ENCODE measurements at places on chromosomes 3 and 15. TPM values are rescaled to one million over a fixed set of nuclear protein-coding genes. Genes with fewer than 3 reads are reported as not detected.
A peak's percentile ranks its signal among the peaks of the same experiment; 100 is the strongest.

DNA sequence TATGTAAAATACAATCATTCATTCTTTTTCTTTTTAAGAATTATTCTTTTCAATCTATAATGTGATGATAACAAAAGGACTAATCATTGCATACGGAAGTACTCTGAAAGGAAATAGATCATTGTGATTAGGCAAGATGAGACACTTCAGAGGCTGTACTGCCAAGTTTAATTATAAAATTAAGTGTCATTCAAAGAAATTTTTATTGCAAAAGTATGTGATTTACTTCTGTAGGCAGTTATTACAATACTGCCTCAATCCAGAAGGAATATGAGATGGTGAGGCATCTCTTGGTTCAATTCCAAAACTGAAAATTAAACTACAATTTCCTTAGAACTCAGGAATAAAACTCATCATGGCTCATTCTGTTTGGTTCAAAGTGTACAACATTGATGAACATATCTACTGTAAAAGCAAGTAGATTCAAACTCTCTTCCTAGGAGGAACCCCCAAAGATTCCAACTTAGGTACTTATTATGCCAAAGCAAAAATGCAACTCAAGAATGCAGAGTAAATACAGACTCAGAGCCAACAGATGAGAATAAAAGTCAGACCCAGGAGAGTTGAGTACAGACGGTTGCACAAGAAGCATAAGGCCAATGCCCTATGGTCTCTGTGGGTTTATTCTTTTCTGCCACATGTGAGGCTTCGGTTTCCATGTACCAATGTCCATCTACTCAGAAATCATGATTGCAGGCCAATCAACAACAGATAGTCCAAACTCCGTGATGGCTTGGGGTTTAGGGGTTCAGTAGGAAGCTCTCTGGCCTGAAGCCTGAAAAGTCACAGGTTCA lies 118.5 kb upstream of the WNT5A start:
- H3K27me3 ChIP-seq = peaks cover 50% of the 10 kb centered on the region
- no peak overlapping the region for H3K4me3 ChIP-seq
- H3K4me1 ChIP-seq = peaks cover 11% of the 10 kb centered on the region
- H3K36me3 ChIP-seq = no peaks in the 10 kb centered on the region
- DNase-seq = no peak

DNA sequence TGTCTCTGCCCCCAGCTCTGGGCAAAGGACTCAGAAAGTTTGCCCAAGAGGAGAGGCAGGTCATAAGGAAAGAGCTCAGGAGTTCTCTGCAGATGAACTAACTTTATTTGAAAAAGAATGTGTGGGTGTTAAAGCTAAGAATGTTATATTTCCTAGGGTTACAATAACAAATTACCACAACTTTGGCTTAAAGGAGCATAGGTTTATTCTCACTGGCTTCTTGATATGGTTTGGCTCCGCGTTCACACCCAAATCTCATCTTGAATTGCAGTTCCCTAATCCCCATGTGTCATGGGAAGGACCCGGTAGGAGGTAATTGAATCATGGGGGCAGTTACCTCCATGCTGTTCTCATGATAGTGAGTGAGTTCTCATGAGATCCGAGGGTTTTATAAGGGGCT lies 383.7 kb upstream of the CFAP20DC start:
- no peaks in the 10 kb centered on the region for H3K36me3 ChIP-seq
- no peak overlapping the region for H3K4me3 ChIP-seq
- no peak overlapping the region for H3K27ac ChIP-seq
- DNase-seq = no peak

GRCh38 chr3:16221990-16222389 lies 42.8 kb downstream of the DPH3 start:
- H3K36me3 ChIP-seq = no peaks in the 10 kb centered on the region
- no peak overlapping the region for H3K4me3 ChIP-seq
- no peak overlapping the region for H3K27ac ChIP-seq

DNA sequence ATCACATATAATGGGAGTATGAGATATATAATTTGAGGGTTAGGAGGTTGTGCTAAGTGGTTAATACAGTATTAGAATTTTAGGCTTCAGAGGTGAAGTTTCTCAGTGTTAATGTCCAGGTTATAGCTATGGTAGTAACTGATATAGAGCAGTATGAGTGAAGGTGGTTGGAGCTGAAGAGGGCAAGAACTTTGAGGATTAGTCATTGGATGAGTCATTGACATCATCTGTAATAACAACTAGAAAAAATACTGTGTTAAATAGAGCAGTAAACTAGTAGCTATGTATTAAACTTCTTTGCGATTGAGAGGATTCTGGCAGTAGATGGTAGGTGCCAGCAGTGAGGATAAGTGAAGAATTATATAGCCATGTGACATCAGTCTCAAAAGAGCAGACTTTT lies 47.5 kb upstream of the EIF3J start:
- DNase-seq = no peak
- no peak overlapping the region for H3K27ac ChIP-seq
- no peaks in the 10 kb centered on the region for H3K4me1 ChIP-seq

GRCh38 chr3:27094721-27095120 lies 274.5 kb downstream of the NEK10 start:
- no peaks in the 10 kb centered on the region for H3K27me3 ChIP-seq
- no peaks in the 10 kb centered on the region for H3K36me3 ChIP-seq
- no peak overlapping the region for H3K27ac ChIP-seq

DNA sequence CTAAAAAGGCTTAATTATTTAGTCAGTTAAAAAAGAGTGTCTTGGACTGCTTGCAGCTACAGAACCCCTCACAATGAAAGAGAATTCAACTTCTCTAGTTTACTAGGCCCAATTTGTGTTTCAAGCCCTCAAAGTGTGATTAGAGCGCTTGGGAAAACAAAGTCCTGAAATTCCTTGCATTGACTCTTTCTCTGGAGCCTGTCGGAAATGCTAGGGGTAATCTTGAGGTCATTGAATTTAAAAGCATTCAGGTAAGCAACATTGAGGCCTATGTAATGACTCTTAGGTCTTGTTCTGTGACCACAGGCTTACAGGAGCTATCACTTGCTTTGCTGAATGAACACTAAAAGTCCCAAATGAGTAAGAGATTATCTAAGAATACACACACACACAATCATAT lies 186.0 kb downstream of the NLGN1 start:
- H3K27ac ChIP-seq = no peak overlapping the region
- peak overlapping the region; percentile 56 for H3K4me3 ChIP-seq
- peaks cover 25% of the 10 kb centered on the region for H3K4me1 ChIP-seq

- H3K27ac ChIP-seq = no peak overlapping the region
- H3K4me3 ChIP-seq = no peak overlapping the region
- H3K36me3 ChIP-seq = no peaks in the 10 kb centered on the region
- peaks cover 5% of the 10 kb centered on the region for H3K4me1 ChIP-seq
- no peak for DNase-seq
Measured at GRCh38 chr15:87954793-87955192, 301.7 kb downstream of the NTRK3 start.

GRCh38 chr3:113678773-113679172 lies 17.7 kb downstream of the USF3 start:
- no peak overlapping the region for H3K27ac ChIP-seq
- H3K4me3 ChIP-seq = no peak overlapping the region
- no peaks in the 10 kb centered on the region for H3K27me3 ChIP-seq
- no peak for DNase-seq
- H3K4me1 ChIP-seq = peaks cover 4% of the 10 kb centered on the region

GRCh38 chr3:35194666-35195065 lies 444.7 kb upstream of the ARPP21 start:
- H3K4me3 ChIP-seq = no peak overlapping the region
- H3K27me3 ChIP-seq = no peaks in the 10 kb centered on the region
- DNase-seq = no peak
- no peaks in the 10 kb centered on the region for H3K4me1 ChIP-seq
- no peaks in the 10 kb centered on the region for H3K36me3 ChIP-seq

DNA sequence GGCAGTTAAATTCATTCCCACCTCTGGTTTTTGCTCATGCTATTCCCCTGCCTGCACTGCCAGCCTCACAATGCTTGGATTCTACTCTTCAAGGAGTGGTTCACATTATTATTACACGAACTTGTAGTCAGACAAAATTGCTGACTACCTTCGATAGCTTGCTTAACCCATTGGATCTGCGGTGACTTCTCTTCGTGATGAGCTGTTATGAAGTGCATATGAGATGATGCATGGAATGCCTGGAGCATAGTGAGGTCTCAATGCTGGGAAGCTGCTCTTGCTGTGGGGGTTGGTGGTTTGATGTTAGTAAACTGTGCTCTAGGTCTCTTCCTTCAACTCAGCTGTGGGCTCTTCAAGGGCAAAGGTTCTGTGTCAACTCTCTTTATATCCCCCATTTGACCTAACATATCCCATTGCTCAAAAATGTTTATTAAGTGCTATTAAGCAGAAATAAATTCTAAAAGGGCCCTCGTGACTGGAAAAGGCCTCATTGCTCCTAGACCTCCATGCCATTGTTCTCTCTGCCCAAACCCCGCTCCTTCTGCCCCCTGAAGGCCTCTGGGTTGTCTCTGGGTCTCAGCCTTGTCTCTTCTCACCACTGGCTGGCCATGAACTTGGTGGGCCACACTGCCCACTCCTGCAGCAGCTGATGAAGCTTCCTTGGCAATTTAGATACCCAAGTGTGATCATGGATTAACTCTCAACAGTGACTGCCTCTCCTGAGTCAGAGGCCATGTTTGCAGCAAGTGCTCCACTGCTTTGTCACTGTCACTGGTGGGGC lies 4.5 kb upstream of the SLCO2A1 start:
- peaks cover 16% of the 10 kb centered on the region for H3K4me1 ChIP-seq
- H3K36me3 ChIP-seq = no peaks in the 10 kb centered on the region
- no peak for DNase-seq
- no peak overlapping the region for H3K4me3 ChIP-seq
- no peak overlapping the region for H3K27ac ChIP-seq

DNA sequence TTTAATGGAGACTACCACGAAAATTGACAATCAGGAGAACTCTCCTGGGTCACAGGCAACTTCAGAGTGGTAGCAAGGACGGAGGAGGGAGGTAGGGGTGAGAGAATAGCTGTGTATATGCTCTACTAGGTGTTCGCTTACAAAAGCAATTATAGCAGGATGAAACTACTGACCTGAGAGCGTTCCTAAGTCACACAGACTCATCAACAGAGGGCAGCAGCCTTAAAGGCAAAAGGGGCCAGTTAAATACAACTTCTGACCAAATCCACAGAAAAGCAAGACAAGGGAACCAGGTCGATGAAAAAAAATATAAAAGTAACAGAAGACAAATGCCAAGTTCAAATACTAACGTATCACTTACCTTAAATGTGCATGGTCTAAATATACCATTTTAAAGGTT lies 894.6 kb downstream of the PLOD2 start:
- H3K4me1 ChIP-seq = no peaks in the 10 kb centered on the region
- no peak overlapping the region for H3K4me3 ChIP-seq
- H3K27ac ChIP-seq = no peak overlapping the region
- DNase-seq = no peak

DNA sequence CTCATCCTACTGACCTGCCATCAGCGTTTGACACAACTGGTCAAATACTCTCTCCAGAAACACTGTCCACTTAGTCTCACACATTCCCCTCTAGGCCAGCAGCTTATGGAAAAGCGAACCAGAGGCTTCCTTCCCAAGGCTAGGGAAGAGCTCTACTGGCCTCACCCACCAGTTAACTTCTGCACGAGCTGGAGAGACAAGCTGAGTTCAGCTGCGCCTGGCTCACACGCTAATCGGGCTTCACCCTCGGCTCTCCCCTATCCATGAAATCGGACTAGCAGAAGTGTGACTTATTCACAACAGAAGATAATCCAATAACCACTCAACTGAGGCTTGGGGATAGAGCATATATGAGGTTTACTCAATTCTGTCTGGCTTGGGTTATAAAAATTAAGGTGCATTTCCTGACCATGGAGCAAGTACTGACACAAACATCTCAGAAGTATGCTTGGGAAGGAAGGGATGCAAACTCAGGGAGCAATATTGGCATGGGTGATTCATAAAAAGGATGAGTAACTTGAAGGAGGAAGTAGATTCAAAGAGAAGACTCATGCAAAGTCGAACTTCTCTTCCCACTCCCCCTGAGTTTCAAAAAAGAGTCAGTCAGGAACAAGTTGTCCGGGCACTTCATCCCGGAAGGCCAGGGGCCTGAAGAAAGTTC lies 73.1 kb downstream of the XXYLT1 start:
- no peaks in the 10 kb centered on the region for H3K27me3 ChIP-seq
- peaks cover 12% of the 10 kb centered on the region for H3K4me1 ChIP-seq
- no peaks in the 10 kb centered on the region for H3K36me3 ChIP-seq
- DNase-seq = no peak
- H3K4me3 ChIP-seq = no peak overlapping the region

SLC7A14 gene
- 6.6 TPM for total RNA-seq

MFSD1 gene
- 31.5 TPM for total RNA-seq

FBXW12 gene
- total RNA-seq = 0.51 TPM
